T-cell (primary cell): ENCODE measurements at places on chromosomes 3 and 15.

DNA sequence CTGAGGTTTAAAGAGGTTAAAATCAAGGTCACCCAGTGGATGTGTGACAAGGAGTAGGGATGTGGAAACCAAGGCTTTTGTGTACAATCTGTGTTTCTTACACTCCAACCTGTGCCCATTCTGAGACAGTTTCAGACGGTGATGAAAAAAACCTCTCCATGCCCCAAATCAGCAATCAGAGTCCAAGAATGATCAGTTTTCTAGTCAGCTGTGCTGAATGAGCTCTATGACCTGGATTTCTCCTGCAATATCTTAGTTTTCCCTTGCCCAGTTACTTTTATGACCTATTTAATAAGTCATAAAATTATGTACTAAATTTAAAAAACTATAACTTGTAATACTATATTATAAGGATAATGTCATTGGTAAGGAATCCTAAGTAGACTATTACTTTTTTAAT lies 37.5 kb upstream of the CBLB start:
- DNase-seq = no peak

GRCh38 chr3:123239756-123240155 lies 38.0 kb downstream of the SEC22A start:
- DNase-seq = no peak

- DNase-seq = no peak
Observed at GRCh38 chr15:37929238-37929637, 5.2 kb upstream of the TMCO5A start.

- DNase-seq = no peak
Observed at GRCh38 chr3:30836141-30836540, 58.3 kb downstream of the GADL1 start.

GRCh38 chr3:50639055-50639494 lies 22.1 kb downstream of the MAPKAPK3 start:
- no peak for DNase-seq

DNA sequence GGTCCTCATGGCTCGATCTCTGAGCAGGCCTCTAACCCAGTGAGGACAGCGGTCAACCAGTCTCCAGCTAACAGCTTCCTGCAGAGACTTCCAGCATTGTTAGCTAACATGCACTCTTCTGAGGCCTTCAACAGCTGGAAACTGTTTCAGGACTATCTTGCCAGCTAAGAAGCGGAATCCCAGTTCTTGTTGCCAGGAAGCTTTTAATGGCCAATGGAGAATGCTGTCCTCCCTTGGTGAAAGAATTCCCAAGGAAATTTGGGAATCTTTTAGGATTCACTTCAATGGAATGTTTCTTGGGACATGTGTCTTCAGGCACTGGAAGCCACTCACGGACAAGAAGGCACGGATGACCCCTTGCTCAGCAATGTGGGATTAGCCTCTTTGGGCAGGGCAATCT lies 91.7 kb downstream of the CEMIP start:
- no peak for DNase-seq

DNA sequence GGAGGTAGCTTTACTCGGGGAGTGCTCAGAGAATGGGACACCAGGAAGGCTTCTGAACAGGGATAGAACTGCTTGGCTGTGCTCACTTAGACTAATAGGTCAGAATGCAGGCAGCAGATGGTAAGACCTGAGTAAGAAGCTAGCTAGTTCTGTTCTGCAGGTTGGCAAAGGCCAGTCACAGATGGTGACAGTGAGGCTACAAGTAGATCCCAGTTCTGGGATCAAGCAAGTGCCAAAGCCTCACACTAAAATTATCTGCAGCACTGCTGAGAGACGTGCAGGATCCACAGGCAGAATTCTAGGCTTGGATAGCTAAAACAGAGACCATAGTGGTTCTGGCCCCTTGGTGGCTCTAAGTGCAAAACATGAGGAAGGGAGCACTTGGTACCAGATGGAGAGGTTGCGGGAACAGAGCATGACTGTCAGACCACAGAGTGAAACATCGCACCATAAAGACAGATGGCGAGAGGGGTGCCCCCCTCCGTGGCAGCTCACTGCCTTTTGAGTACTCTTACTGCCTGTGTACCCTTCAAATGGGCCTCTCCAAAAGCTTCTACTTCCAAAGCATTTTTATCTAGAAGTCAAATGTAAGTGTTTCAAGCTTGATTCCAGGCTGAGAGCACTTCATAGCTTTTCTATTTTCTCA lies 3.6 kb upstream of the GLCE start:
- no peak for DNase-seq
